HTR-8/SVneo (cell line): ENCODE measurements at places on chromosomes 16 and 17.

DNA sequence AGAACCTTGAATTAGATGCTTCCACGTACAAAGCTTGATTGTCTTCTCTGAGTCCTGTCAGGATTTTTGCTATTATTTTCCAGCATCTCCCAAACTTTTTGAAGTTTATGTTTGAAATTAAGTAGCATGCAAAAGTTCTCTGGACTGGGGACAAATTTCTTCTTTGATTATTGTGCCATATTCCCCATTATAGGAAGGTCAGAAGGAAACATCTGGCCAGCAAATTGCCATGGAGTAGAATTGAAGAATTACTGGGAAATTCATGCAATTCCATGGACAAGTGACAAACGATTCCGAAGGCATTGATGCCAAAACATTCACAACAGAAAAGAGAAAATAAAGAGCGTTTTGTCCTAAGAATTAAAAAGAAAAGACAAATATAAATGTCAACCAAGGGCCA, 737.2 kb downstream of the CDH11 start:
- no peak for DNase-seq

DNA sequence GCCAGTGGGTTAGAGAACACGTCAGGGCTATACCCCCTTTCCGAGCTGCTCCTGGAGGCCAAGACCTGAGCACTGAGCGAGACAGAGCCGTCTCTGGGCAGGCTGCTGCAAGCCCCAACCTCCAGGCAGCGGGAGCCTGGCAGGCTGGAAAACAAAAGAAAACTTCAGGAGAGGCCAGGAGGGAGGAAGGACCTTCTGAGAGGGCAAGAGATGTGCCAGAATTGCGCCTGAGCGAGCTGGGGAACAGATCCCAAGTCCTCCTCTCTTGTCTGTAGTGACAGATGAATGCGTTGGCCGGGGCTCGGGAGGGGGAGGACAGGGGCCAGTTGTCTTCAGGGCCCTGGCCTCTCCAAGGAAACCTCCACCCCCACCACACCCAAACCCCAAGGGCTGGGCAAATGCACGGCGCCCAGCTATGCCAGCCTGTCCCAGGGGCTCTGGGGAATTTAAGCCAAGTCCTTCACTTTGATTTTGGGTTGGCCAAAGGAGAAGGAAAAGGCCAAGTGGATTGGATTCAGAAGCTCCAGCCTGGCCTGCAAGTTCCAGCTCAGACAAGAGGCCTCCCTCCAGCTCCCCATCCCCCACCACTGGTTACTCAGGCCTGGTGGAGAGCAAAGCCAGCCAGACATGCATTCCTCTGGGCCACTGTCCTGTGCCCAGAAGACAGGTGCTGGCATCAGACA, 18.1 kb downstream of the SDK2 start:
- DNase-seq = no peak

DNA sequence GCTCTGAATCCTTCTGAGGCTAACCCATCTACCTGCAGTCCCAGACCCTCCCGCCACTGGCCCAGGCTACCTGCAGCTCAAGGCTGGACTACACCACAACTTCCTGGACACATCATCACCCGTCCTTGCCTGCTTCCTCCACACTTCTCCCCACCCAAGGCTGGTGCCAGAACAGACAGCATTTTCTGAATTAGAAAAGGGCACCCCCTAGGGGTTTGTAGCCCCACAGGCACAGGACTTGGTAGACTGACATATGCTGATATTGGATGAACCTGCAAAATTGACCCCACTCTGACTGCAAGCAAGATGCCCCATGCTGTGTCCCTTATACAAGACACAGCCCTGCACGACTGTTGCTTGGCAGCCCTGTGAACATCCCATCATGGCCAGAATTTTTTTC, 271.5 kb upstream of the C16orf82 start:
- DNase-seq = no peak

- DNase-seq = no peak
Observed at GRCh38 chr16:86313631-86314030, 196.7 kb upstream of the FOXF1 start.

GRCh38 chr17:78184868-78185267, 2.0 kb downstream of the TK1 start:
- no peak for DNase-seq

DNA sequence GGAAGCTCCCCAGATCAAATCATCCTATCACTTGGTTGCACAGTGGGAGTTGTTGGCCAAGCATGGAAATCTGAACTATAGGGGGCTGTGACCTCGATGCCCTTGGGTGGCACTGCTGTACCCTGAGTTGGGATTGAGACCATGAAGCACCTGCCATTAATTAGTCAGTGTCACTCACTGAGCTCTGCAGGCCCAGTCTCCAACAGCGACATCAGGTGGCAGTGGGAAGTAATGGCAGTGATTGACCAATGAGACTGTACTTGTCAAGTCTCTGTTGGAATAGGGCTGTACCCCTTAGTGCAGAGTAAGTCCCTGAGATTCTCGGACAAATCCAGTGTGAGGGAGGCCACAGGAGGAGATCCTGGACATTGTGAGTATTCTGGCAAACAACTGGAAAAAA, 118.0 kb upstream of the RPL38 start:
- no peak for DNase-seq
